Epithelial cell of proximal tubule (primary cell): ENCODE measurements at places on chromosomes 2 and 18.

GRCh38 chr18:54780285-54780861 is 47.9 kb upstream of the RAB27B start:
- no peak for DNase-seq

GRCh38 chr2:180570864-180571263 is 409.5 kb upstream of the UBE2E3 start:
- DNase-seq, result no peak

GRCh38 chr2:189002079-189002478 is 27.9 kb downstream of the COL3A1 start:
- no peak for DNase-seq

DNA sequence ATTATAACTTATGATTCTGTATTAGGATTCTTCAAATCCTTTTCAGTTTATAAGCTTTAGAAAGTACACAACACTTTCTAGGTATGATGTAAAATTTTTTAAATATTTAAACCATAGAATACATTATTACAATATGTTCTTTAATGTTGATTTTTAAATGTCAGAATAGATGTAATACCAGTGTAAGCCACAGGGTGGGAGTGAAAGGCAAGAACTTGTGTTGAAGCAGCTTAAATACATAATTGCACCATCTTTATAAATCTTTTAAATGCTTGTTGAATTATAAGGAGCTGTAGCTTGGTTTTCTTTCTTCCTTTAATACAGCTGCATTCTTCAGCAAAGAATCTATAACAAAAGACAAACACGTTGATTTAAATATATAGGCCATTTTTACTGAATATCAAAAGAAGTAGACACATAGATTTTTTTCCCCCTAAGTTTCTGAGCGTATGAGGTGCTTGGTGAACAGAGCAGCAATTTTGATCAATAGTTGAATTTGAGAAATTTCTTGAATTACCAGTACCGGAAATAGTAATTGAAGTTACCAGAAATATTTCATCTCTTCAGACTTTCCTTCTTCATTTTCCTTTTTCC is 63.0 kb downstream of the TANK start:
- no peak for DNase-seq

- no peak for DNase-seq
These were observed 467.0 kb upstream of the RAB12 start for GRCh38 chr18:8142131-8142711.

GRCh38 chr2:12935222-12935621 is 218.5 kb downstream of the TRIB2 start:
- no peak for DNase-seq

- DNase-seq, result no peak
These were observed 32.2 kb upstream of the GLI2 start for GRCh38 chr2:120703330-120703994.

DNA sequence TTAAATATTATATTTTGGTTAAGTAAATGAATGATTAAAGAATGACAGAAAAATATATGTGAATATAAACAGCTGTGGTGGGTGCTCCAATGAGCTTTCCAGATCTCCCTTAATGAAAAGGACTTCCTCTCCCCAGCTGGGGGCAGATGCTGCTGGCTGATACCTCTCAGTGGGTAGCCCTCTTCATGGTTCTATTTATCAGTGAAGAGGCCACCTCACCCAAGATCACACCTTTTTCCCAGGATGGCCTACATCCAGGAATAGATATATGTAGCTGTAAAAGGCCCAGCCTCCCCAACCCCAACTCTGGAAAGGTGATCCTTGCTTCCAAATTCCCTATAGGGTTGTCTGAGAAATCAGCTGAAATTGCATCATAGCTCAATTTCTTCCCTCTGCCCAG is 135.2 kb upstream of the ACVR2A start:
- DNase-seq, result no peak

- DNase-seq, result no peak
These were observed 25.1 kb downstream of the C2orf74 start for GRCh38 chr2:61187085-61187484.

DNA sequence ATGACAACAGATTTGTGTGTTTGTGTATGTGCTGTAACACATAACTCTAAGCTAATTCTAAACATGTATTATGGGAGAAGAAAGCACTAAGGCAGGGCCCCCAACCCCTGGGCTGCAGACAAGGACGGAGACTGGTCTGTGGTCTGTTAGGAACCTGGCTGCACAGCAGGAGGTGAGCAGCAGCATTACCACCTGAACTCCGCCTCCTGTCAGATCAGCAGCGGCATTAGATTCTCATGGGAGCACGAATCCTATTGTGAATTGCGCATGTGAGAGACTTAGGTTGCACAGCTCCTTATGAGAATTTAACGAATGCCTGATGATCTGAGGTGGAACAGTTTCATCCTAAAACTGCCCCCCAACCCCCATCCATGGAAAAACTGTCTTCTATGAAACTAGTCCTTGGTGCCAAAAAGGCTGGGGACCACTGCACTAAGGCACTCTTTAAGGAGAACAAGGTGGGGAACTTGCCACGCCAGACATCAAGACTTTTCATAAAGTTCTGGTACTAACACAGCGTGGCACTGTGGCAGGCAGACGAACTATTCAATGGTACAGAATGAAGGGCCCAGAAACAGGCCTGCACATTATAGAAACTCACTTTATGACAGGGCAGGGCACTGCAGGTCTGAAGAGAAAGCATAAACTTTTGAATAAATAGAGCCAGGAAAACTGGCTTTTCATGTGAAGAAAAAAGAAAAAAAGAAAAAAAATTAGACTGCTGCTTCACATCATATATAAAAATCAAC is 14.0 kb downstream of the REEP1 start:
- no peak for DNase-seq

GRCh38 chr2:160247296-160248035 is 47.4 kb upstream of the ITGB6 start:
- DNase-seq, result no peak

DNA sequence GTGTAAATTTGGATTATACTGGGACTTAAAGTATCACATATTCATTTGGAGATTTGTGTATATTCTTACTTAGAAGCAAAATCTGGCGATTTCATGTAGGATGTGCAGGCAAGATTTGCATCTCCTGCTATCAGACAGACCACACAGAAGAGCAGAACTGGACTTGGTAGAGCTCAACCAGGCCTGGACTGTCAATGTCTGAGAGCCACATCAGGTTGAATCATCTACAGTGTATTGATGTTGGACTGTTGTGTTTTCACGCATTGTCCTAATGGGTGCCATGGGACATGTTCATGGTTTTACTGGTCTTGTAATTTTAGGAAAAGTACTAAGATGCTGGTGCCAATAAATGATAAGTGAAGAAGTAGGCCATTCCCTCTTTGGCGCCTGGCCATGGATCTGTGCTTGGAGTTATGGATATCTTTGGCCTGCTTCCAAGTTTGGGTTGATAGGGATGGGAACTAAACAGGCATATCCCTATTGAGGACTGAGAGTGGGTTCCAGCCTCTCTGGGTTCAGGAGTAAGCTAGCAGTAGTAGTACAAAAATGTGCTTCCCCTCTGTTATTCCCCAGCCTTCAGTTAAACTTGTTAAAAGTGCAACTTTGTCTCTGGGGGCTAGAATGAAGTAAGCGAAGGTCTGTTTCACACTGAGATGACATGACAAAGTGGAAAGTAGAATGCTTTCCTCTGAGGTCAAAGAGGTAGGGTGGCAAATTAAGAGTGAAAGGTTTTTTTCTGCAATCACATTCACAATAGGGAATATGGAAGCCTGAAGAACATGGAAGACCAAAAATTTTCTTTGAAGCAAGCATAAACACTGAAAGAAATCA is 49.2 kb upstream of the NEMP2 start:
- DNase-seq, result no peak

GRCh38 chr2:17318013-17318412 is 200.2 kb downstream of the RAD51AP2 start:
- DNase-seq, result no peak

DNA sequence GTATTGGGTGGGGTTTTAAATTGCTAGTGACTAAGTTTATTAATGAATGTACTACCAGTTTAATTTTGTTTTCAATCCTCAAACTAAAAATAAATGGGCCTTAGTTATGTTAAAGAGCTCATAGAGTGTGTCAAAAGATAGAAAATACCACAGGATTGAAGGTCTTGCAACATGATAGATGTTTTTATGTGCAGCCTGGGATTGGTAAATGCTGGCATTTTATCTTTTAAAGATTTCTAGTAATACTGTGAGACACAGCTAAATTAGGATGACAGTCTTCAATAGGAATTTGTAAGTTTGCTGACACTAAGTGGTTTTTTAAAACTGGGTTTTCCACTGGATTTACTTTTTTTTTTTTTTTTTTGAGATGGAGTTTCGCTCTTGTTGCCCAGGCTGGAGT is 122.3 kb downstream of the HAUS1 start:
- DNase-seq, result no peak

DNA sequence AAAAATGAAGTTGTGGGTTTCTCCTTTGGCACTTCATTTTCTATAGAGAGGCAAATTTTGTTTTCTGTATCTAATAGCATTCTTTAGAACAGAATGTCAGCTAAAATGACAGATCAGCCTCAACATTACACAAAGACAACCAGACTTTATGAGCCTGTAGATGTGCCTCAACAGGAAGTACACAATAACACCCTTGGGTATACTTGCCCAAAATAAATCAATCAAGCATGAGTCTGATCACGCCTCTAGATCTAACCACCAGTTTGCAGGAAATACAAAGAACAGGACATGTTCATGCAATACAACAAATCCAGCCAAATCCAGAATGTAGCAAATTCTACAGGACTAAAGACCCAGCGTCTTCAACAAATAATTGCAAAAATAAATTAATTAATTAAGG is 11.2 kb upstream of the DAPL1 start:
- no peak for DNase-seq

- DNase-seq, result no peak
These were observed 47.0 kb upstream of the MSH6 start for GRCh38 chr2:47735912-47736311.

DNA sequence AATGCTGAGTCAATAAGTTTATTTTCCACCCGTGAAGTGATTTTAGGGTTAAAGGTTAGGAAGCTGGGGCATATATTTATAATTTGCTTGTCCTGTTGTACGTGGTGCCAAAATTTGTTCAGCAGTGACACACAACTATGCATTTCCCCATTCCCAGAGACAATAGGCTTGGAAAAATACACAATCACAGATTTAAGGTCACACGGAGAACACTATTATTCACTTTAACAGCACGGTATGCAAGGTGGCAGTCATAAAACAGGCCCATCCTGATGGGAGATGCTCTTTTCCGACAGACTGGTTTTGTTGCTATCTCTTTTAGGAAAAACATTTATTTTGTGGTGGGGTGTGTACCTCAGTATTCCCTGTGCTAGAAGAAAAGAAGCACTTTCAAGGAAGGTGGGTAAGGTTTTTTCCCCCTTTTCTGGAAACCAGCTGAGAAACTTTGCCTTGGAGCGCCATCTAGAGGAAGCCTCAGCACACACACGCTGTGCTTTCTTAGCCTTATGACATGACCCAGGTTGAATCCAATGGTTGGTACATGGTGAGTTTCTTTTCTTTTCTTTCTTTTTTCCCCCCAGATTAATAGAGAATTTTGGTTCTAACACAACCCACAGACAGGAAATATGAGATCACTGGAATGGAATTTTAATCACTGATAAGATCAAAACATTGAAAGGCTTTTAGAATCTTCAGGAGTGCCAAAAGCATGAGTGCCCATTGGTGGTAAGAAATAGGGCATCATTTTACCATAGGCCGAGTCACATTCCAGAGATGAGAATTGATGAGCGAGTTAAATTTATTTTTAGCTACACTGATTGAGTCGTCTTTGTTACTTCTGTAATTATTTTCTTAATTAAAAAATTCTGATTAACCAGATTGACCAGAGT is 332.1 kb downstream of the AGPS start:
- peak; percentile 9 for DNase-seq

DNA sequence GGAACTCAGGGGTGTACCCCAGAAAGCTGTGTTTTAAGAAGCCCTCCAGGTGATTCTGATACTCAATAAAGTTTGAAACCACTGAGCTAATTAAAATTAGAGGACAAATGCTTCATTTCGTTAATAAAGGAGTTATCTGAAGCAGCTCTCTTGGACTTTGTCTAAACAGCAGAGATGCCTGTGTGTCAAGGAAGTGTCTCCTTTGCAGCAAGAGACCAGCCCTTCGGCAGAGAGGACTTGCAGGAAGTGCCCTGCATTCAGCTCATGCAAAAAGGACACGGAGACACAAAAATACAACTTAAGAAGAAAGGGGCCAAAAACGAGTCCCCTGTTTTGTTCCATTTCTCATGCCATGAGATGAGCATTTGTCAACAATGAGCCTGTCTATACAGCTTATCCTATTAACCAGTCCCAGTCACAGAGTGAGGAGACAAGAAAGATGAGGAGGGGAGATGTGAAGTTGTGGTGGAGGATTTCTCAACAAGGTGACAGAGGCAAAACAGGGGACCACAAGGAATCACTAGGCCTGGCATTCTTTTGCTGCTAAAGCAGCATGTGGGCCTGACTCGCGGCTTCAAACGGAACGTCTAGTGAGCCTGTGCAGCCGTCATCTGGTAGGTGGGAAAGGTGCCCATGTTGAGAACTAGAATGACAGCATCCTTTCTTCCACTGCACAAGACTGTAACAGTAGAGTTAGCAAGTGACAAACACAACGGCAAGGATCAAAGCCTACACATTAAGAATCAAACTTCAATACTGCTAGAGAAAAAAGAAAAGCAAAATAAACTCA is 152.3 kb downstream of the ANTXR1 start:
- DNase-seq, result no peak

DNA sequence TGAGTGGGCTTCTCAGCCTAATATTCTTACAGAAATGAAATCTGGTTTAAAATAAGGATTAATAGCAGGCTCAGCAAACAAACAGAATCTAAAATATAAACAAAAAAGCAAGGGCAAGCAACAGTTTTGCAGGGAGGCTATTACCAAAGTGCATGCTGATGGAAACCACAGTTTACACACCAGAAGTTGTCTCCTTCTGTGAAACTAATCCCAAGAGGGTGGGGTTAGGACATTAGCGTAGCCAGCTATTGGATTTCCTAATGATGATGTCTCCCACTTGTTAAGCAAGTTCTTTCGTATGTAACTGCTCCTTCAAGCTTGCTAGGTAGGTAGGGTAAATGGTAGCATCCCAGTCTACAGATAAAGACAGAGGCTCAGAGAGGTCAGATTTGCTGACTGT is 65.0 kb upstream of the TSPYL6 start:
- DNase-seq, result no peak

GRCh38 chr18:39698436-39698835 is 2132.8 kb upstream of the CELF4 start:
- no peak for DNase-seq

GRCh38 chr2:186515376-186515775 is 29.3 kb downstream of the ZC3H15 start:
- DNase-seq, result no peak

DNA sequence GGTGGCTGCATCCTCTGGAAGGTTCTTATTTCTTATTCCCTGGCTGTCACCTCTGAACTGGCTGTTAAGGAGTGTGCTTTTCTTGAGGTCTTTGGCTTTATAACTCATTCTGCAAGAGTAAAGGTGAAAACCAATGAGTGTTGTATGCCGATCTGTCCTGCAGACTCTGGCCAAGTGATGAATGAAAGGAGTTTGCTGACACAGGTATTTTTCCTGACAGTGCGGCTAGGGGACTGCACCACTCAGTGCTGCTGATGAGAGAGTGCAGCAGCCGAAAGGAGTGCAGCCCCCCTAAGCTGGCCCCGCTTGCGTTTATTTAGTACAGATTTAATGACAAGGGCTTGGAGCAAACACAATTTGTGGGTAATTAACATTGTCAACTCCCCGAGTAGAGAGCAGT is 41.8 kb downstream of the RAB6D start:
- no peak for DNase-seq
